ENCODE measurements at places on chromosomes 16 and 17. TPM values are rescaled to one million over a fixed set of nuclear protein-coding genes. Genes with fewer than 3 reads are reported as not detected.

The SULT1A2 gene
- 2.2 TPM for polyA plus RNA-seq

The CCL4L2 gene
- 1.4 TPM for polyA plus RNA-seq

The ACSF3 gene
- 30.5 TPM for polyA plus RNA-seq

The AIPL1 gene
- 0.07 TPM for polyA plus RNA-seq

The G6PC1 gene
- 5.6 TPM for polyA plus RNA-seq

The TBX6 gene
- 1.1 TPM for polyA plus RNA-seq

The MYO15A gene
- 3.9 TPM for polyA plus RNA-seq

The TMEM238L gene
- polyA plus RNA-seq = 3.3 TPM

The HIC1 gene
- polyA plus RNA-seq = 13.2 TPM

The ARHGAP23 gene
- polyA plus RNA-seq = 50.5 TPM

The YPEL2 gene
- 36.1 TPM for polyA plus RNA-seq

The KRTAP2-1 gene
- polyA plus RNA-seq = not detected

The MT1M gene
- 0.30 TPM for polyA plus RNA-seq

The FLYWCH1 gene
- 16.4 TPM for polyA plus RNA-seq

- DNase-seq = no peak
Measured at GRCh38 chr17:49734515-49735490, 27.0 kb upstream of the SLC35B1 start.

- no peak for DNase-seq
Measured at GRCh38 chr17:63069245-63069644, 103.2 kb downstream of the TANC2 start.

DNA sequence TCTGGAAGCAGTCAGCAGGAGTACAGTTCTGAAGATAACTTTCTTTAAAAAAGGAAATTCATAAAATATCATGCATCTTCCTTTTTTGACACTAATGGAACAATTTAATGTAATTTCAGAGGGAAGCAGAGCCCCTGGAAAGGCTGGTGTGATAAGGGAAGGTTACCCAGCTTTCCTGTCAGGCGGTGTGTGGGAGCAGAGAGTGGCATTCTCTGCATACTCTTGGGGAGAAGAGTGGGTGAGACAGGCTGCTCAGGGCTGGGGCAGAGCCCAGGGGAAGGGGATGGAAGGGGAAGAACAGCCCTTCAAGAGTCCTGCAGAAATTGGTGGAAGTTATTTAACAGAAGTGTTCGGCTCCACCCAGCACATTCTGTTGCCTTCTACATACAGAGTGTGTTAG, 84.7 kb downstream of the PRKCB start:
- DNase-seq = no peak

- DNase-seq = no peak
Measured at GRCh38 chr16:143456-143855, 5.0 kb upstream of the NPRL3 start.

DNA sequence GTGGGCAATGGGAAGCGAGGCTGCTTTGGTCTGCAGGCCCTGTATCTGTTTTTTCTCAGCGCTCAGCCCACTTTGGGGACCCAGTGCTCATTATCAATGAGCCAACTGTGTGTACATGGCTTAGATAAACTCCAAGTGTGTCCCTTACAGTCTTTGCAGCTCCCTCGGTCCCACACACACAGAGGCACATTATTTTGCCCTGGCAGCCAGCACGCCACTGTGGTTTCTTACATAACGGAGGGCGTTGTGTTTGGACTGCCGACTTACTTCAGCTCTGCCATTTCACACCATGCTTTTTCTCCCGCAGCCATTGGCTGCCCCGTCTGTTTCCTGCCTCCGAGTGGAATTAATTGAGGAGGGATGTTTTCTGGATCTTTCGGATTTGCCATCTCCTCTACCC, 56.5 kb upstream of the CLEC18A start:
- DNase-seq = no peak

GRCh38 chr16:30005341-30006094, 5.3 kb downstream of the DOC2A start:
- no peak for DNase-seq

DNA sequence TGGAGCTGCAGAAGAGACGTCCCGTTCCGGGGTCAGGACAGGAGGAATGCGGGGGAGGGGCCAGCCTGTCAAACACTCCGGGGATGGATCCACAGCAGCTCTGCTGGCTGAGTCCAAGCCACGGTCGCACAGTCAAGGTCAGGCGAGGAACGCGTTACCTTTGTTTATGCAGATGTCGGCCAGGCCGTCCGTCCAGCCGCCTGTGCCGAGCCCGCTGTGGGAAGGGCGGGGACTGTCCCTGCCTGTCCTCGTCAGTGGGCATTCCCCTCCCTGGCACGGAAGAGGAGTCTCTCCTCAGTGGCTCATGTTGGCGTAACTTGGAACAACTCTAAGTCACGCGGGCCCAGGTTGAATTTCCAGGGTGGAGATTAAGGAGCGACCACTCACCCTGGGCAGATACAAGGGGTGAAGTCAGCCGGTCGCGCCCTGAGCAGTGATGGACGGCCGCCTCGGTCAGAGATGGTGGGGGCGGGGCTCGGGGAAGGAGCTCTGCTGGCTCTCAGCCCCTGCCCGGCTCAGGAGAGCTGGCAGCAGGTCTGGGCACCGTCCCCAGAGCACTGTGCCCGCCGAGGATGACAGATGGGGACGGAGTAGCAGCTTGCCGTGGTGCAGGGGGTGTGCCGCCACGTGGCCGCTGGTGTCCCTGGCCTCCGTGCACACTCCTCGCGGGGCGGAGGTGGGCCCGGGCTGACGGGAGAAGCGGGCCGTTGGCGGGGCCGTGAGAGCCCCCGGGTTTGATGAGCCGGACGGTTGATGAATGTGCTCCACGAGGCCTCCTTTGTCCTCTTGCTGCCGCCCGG, 7.3 kb downstream of the CACNA1H start:
- DNase-seq = peak; percentile 88

DNA sequence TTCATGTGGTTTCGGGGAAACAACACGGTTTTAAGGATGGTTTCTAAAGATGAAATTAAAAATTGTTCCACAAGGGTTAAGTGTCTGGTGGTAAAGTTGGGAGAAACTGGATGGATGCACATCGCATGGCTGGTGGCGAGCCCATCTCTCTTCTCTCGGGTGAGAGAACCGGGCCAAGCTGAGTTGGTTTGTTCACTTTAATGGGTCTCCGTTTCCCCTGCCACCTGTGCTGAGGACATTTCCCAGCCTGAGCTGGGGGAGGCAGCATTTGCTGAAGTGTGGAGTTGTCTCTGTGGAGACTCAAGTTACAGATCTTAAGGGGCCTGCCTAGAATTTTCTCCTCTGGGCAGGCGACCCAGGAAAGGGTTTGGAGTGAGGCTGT, 7.9 kb downstream of the FUS start:
- DNase-seq = no peak

GRCh38 chr16:4746991-4747574, 12.7 kb downstream of the DNAAF8 start:
- no peak for DNase-seq

GRCh38 chr17:66713533-66714042, 121.3 kb upstream of the CACNG5 start:
- no peak for DNase-seq

- no peak for DNase-seq
Measured at GRCh38 chr16:10629592-10629963, 49.2 kb upstream of the EMP2 start.

GRCh38 chr17:82518826-82519810, at the start of gene FOXK2:
Gene FOXK2 (plus strand): TSS chr17:82519732. CDS start chr17:82519889, 157 bp downstream.
- peak; percentile 88 for DNase-seq

DNA sequence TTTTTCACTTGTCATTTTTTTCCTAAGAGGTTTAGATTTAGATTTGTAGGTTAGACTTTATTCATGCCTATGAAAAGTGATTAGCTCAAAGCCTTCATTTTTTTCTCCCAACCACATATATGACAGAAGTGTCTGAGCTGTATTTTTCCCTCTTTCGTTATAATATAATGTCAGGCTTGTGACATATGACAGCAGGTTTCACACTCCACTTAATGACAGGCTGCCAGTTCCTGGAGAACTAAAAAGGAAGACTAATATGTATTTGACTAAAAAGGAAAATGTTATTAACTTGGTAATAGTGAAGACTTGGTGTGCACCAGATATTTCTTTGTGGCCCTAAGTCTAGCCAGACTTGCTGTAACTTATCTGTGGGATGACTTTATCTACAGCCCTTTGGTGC, 200.7 kb upstream of the CACNG5 start:
- DNase-seq = no peak

DNA sequence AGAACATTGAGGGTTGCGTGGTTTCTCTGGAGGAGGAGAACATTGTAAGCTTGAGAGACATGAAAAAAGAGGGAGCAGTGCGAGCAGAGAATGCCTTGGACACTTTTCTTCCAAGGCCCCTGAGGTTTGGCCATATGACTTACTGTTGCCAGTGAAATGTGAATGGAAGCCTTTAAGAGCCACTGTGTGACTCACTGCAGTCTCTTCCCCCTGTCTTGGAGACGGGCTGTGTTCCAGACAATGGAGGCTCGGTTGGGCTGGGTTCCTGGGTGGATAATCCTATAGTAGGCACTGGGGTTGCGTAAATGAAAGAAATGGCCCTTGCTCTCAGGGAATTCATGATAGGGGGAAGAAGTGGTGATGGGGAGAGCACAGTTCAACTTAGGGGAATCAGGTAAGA, 75.5 kb downstream of the SHISA9 start:
- DNase-seq = no peak

DNA sequence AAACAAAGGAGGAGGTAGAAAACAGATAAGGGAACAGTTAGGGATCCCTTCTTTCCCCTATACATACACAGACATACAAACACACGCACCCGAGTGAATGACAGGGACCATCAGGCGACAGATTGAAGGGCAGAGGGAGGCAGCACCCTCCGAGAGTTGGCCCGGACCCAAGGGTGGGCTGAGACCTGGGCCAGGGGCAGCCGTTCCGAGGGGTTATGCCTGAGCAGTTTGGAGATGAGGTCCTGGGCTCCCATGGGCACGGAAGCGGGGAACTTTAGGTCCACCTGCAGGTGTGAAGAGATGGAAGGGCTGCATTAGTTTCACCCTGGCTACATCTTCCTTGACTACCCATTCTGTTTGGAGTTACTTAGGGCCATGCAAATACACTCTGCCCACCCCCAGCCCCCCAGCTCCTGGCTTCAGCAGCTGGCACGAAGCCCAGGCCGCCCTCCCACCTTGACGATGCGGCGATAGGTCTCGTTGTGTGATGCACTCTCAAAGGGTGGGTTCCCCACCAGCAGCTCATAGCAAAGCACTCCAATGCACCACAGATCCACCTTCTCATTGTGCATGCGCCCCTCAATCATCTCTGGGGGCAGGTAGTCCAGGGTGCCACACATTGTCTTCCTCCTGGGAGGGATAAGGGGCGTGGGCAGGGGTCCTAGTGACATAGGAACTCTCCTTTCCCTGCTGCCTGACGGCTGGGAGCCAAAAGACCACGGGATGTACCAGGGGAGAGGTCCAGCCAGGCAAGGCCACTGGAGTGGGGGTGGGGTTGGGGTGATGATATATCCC, 5.4 kb downstream of the AURKB start:
- no peak for DNase-seq

- DNase-seq = peak; percentile 79
Measured at GRCh38 chr16:46853713-46854443, 22.9 kb upstream of the C16orf87 start.

- peak; percentile 27 for DNase-seq
Measured at GRCh38 chr16:7492122-7492521, 159.5 kb downstream of the RBFOX1 start.

DNA sequence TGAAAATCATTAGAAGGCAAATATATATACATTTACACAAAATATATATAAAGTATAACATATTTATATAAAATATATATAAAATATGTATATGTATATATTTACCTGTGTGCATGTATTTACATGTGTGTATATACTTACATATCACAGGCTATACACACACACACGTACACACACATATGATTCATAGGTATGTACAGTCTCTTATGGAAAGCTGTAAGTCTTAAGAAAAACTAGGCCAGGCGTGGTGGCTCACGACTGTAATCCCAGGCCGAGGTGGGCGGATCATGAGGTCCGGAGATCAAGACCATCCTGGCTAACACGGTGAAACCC, 14.7 kb downstream of the TOM1L2 start:
- no peak for DNase-seq

GRCh38 chr16:85528528-85529387, 84.4 kb upstream of the GSE1 start:
- no peak for DNase-seq
